ENCODE measurements at places on chromosomes 11 and 22.
A peak's percentile ranks its signal among the peaks of the same experiment; 100 is the strongest.

- DNase-seq, result peak; percentile 5
These were observed 164.1 kb upstream of the NCAM1 start for GRCh38 chr11:112797092-112797491.

DNA sequence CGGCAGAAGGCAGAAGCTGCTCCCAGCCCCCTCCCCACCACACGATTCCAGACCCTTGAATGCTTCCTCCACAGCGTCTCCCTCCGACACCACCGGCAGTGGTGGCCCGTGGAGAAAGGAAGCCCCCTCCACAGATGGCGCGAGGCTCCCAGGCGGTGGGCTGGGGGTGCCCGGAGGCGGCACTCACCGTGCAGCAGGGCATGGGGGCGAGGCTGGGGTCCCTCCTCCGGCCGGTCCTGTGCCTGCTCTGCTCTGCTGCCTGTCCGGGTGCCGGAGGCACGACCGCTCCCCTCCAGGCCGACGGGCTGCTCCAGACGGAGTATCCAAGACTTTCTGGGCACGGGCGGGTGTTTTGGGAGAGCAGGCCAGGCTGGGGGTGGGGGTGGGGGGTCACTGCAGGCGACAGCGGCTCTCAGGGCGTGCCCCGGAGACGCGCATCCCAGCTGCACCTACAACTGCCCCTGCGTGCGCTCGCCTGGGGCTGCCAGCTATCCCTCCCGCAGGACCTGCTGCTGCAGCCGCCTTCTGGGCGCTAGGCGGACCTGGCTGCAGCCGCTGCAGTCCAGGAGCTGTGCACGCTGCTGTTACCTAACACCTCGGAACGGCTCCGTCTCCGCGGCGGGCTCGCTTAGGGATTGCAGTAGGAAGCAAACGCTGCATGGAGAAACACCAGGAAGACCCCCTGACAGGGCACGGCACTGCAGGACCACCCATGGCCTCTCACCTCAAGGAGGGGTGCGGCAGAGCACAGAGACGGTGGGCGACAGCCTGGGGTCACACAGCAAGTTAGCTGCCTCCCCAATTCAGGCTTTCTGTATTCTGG lies 15.2 kb downstream of the MRGPRG start:
- DNase-seq, result peak; percentile 6

GRCh38 chr11:2273771-2274170 lies 3.4 kb upstream of the ASCL2 start:
- no peak for DNase-seq

- DNase-seq, result no peak
These were observed 74.2 kb downstream of the TRMU start for GRCh38 chr22:46409631-46410210.

DNA sequence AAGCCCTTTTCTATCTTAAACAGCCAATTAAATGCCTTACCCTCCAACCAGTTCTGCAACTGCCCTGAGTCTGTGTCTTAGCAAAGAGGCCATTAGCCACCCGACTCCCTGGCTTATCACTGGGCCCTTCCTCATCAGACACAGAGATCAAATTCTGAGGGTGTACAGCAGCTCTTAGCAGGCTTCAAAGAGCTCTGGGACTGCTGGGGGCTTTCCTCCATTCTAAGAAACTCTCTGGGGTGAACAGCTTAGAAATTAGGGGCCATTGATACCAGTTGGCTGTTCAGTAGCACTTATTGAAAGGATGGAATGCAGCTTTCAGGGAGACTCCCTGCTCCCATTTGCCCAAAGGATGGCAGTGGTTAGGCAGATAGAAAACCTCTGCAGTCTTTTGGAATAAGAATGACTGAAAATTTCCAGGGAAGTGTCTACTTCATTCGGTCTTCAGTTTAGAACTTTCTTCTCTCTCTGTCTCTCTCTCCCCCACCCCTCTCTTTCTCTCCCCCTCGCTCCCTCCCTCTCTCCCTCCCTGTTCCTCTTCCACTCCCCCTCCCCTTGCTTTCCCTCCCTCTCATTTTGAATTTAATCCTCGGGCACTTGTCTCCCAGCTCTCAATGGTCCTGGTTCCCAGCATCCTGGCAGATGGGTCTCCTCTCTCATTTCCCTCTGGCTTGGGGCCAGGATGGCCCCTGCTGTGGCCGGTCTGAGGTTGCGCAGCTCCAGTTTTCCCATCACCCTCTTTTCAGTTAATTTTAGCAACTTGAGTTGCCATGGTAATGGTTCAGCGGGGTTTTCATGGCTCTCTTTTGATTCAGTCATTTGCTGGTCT lies 76.4 kb downstream of the COMMD9 start:
- DNase-seq, result no peak

All from mesenchymal stem cell (in vitro differentiated cells and primary cell).